CD4-positive, alpha-beta T cell (primary cell): ENCODE measurements at places on chromosomes 12 and 14.

DNA sequence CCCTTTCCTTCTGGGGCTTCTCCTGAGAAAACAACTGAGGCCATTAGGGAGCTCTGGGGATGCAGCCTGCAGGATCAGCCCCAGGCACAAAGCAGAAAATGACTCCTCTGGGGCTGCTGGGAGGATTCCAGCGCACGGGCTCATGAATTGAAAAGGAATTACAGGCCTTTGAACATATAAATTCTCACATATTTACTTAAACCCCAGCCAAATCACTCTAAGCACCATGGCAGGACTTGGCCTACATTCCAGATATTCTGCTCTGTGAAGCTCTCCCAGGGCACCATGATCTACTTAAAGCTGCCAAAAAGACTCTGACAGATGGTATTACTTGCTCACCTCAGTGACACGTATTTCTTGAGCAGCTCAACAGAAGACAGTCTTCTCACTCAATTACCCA lies 87.2 kb downstream of the ZFC3H1 start:
- DNase-seq: no peak

DNA sequence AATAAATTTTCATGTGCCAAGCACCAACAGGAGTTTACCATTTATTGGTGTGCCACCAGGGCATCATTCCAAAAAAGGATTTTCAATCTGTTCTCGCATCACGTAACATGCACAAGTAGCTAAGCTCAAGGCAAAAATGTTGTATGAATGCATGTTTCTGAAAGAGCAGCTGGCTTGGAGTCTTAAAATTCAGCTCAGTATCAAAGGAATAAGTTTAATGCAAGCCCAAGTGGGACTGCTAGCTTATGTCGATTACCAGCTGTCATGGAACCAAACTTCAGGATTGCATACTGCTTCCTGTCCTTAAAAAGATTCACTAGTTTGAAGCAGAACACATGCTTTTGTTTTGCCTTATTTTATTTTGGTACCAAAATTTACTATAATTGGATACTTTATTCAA lies 437.0 kb downstream of the FSCB start:
- no peak for DNase-seq

GRCh38 chr12:21526721-21527345 lies 737 bp downstream of the SPX start:
- DNase-seq: no peak

GRCh38 chr14:24839617-24840203 lies 205.7 kb upstream of the GZMB start:
- DNase-seq: no peak
